Hematopoietic multipotent progenitor cell (in vitro differentiated cells): ENCODE measurements at places on chromosomes 6 and 20.

DNA sequence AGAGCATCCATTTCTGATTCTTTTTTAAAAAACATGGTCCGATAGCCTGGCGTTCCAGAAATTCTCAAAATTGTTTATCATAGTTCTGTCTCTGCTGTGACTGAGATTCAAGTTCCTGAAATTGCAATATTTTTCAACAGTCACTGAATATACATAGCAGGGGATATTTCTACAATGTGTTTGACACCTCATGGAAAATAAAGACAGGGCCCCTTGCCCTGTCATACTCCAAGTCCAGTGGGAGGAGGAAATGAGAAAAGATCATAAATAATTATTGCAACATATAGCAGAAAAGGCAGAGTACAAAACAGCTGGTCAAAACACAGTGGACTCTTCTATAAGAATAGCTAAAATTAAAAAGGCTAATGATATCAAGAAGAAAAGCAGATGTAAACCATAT lies 234.8 kb upstream of the SPTLC3 start:
- DNase-seq, result no peak

- DNase-seq, result peak; percentile 37
Observed at GRCh38 chr6:7311917-7312615, 933 bp downstream of the SSR1 start.

DNA sequence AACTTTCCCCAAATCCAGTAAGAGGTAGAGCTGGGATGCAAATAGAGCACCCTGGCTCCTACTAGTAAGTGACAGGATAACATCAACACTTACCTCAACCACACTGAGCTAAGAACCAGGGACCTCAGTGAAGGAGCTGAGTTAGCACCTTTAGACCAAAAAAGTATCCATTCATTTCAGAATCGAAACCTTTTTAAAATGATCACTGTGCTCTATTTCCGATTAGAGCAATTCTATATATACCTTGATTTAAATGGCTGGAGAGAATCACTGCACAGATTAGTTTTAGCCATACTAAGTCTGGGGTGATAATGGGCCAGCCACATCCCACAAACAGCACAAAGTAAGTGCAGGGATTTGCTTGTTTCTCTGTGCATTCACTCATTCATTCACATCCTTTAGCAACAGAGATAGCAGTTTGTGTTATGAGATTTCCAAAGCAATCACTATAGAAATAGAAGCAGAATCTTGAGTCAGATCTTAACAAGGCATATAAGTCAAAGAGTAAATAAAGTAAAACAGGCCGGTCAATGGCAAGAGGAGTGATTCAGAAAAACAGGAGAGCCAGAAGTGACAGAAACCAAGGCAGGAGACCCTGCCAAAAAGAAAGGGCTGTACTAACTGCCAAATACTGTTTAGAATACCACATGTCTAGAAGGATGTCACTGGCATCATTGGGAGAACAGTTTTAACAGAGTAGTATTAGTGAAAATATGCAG lies 136.3 kb downstream of the KIF13A start:
- no peak for DNase-seq

GRCh38 chr6:130365166-130366106 lies at the start of gene TMEM200A:
Gene TMEM200A, plus strand, starts transcription at chr6:130366017. Its CDS starts 74,406 bp downstream, at chr6:130440423.
- peak; percentile 57 for DNase-seq

DNA sequence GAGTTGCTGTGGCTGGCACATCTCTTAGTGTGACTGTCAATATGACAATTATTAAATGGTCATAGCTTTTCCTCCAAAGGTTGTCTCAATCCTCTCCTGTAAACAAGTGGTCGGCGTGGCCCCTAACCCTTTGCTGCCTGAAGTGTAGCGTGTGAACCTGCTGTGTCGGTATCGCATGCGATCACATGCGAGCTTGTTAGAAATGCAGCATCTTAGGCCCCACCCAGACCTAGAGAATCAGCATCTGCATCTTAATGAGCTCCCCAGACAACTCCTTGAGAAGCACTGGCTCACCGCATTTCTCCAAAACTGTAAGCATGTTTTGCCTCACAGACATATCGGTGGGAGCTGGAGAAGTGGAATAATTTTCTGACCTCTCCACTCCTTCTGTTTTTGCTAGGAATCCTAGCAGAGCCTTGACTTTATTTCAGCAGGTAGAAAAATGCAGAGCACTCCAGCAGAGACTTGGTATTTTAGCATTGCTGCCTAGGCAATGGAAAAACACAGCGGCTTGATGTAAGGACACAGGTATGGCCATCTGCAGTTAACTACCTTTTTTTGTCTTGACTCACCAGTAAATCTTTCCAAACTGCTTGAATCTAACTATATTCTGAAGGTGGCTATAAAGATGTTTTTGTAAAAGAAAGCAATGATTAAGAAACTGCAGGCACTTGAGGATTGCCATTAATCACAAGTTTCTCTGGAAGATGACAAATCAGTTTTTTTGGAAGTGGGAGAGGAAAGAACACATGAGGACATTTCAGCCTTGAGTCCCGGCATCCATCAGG lies 67.6 kb downstream of the PSMG4 start:
- no peak for DNase-seq

DNA sequence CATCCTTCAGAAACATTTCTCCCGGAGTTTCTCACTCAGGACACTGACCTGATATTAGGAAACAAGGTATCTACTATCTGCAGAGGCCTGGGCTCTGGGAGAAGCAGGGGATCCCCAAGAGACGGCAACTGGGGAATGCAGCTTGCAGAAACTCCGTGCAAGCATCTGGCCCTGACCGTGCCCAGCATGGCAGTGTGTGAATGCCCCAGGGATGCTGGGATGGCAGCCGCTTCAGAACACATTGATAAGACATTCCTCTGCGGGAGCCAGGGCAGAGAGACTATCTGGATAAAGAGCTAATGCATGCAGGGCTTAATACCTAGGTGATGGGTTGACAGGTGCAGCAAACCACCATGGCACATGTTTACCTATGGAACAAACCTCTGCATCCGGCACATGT lies 55.4 kb downstream of the NFATC2 start:
- no peak for DNase-seq

DNA sequence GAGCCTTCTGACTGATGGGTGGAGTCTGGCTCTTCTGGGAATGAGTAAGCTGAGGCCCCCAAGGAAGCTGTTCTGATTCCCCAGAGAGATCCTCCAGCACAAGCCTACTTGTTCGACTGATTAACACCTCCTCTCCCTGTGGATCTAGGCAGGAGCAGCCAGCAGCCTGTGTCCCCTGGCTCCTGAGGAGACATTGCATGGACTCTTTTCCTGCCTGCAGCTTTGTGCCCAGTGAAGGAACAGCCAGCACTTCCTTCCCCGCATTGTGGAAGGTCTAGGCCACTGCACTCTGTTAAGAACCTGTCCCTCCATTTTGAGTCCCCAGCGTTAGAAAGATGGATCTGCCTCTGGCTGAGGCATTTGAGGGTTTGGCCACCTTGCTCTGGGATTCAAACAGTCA lies 29.1 kb downstream of the LRFN2 start:
- no peak for DNase-seq

DNA sequence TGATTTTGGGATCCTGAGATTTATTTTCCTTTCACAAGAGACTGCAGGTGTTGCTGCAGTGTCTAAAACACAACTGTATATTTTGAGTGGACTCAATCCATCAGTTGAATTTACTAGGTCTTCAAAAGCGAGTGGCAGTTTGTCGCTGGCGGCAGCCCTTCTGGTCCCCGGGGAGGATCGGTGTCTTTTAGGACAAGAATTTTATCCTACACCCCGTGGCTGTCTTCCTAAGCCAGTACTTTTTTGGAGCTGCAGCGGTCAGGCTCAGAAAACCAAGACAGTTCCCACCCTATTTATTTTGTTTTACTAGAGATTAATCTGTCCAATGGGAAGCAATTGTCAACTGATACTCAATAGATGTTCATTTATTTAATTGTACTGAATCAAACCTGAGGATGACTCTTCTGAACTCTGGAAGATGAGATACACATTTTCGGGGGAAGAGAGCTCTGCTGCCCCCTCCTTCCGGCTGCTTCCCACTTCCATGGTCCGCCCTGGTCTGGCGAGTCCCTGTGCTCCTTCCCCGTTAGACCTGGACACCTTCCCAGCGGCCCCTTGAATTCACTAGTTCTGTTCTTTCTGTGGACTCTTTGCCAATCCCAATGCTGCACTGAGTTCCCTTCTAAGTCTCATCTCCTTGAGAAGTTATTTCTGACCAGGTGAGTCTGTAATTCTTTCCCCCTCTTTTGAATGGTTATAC lies 90.6 kb downstream of the ERMARD start:
- no peak for DNase-seq

- no peak for DNase-seq
Observed at GRCh38 chr6:154993026-154993425, 2.1 kb upstream of the TIAM2 start.
